Immature natural killer cell (primary cell): ENCODE measurements at places on chromosomes 6 and 20. TPM values are rescaled to one million over a fixed set of nuclear protein-coding genes. Genes with fewer than 3 reads are reported as not detected.

- peaks cover 1% of the 10 kb centered on the region for H3K27me3 ChIP-seq
- no peak for DNase-seq
- no peaks in the 10 kb centered on the region for H3K36me3 ChIP-seq
- H3K4me3 ChIP-seq, result no peak overlapping the region
- no peak overlapping the region for H3K27ac ChIP-seq
Measured at GRCh38 chr6:113578691-113579090, 278.5 kb upstream of the MARCKS start.

DNA sequence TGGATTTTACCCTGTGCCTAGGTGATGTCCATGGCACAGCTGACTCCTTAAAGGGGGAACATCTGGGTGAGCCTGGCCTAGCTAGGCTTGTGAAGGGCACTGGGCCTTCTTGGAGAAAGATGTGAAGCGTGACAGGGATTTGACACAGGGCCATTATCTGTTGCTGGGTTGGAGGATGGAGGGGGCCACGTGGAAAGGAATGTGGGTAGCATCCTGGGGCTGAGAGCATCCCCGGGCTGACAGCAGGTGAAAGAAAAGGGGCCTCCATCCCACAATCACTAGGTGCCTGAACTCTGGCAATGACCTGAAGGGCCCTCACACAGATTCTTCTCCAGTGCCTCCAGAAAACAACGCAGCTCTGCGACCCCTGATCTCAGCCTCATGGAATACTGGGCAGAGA is 124.7 kb downstream of the DTNBP1 start:
- H3K4me3 ChIP-seq, result no peak overlapping the region
- no peaks in the 10 kb centered on the region for H3K27me3 ChIP-seq
- peak overlapping the region; percentile 35 for H3K27ac ChIP-seq
- H3K36me3 ChIP-seq, result peaks cover 4% of the 10 kb centered on the region
- no peak for DNase-seq
- peaks cover 40% of the 10 kb centered on the region for H3K4me1 ChIP-seq

GRCh38 chr20:20549704-20550103 is 162.7 kb downstream of the RALGAPA2 start:
- peaks cover 6% of the 10 kb centered on the region for H3K27me3 ChIP-seq
- H3K4me3 ChIP-seq, result no peak overlapping the region
- no peak for DNase-seq
- H3K4me1 ChIP-seq, result peaks cover 41% of the 10 kb centered on the region
- H3K27ac ChIP-seq, result no peak overlapping the region

DNA sequence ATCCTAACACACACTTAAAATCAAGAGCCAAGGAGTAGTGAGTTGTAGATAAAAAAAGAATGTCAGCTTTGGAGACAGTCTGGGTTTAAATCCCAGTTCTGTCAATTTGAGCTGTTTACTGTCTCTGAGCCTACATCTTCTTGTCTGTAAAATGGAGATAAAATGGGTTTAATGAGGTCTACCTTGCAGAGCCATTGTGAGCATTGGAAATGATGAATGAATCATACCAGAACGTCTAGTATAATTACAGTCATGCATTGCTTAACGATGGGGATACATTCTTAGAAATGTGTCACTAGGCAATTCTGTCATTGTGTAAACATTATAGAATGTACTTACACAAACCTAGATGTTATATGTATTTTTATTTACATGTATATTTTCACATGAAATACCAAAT is 17.6 kb upstream of the SGK2 start:
- DNase-seq, result no peak
- no peak overlapping the region for H3K4me3 ChIP-seq
- H3K27ac ChIP-seq, result no peak overlapping the region
- no peaks in the 10 kb centered on the region for H3K4me1 ChIP-seq

DNA sequence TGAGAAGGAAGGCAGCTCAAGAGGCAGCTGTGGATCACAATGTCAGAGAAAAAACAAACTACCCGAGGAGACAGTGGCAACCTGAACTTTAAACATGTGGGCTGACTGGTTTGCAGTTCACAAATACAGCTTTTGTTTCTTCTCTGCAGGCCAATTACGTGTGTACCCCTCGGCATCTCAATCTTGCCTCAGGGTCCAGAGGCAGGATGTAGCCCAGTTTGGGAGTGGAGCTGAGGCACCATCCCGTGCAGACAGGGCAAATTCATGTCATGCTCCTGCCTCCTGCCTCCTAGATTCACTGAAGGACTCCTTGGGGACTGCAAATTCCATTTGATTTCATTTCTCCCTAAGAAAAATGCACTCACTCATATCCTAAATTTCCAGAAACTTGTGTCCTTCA is 94.2 kb upstream of the KCNK16 start:
- H3K4me1 ChIP-seq, result no peaks in the 10 kb centered on the region
- no peak for DNase-seq
- no peak overlapping the region for H3K27ac ChIP-seq
- no peaks in the 10 kb centered on the region for H3K36me3 ChIP-seq
- H3K27me3 ChIP-seq, result peaks cover 3% of the 10 kb centered on the region

GRCh38 chr20:35065181-35065580 is 27.4 kb downstream of the TRPC4AP start:
- H3K27ac ChIP-seq, result peak overlapping the region; percentile 54
- H3K4me3 ChIP-seq, result no peak overlapping the region
- peaks cover 5% of the 10 kb centered on the region for H3K27me3 ChIP-seq
- H3K36me3 ChIP-seq, result peaks cover 5% of the 10 kb centered on the region
- peaks cover 50% of the 10 kb centered on the region for H3K4me1 ChIP-seq
- no peak for DNase-seq

DNA sequence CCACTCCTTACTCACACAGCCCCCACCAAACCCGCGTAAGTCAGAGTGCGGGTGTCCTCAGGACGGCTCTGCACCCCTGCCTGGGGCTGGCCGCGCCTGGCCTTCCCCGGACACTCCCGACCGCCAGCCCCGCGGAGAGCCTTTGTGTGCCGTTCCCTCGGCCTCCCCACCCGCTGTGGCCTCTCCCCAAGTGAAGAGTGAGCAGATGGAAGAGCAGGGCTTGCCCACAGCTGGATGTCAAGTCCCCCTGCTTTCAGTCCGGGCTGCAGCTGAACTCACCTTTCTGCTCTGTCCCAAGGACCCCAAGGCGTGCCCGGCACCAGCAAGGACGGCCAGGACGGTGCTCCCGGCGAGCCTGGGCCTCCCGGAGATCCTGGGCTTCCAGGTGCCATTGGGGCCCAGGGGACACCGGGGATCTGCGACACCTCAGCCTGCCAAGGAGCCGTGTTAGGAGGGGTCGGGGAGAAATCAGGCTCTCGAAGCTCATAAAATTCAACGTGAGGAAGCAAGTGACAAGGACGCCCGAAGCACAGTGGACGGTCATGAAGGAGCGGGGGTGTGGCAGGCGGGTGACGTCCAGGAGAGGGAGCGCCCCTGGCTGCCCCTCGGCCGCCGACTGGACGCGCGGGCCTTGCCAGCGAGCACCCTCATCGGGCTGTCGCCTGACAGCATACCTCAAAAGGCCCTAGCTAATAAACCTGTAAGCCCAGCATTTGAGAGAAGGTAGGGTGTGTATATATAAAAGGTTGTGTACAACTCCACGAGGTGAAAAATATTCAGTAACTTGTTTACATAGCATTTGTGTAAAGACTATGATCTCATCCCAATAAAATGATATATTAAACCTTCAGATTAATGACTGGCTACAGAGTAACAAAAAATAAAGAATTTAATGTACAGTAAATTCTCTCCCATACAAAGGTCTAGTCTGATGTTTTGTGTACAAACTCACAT is 21.1 kb downstream of the TCFL5 start:
- H3K36me3 ChIP-seq, result peaks cover 6% of the 10 kb centered on the region
- H3K27me3 ChIP-seq, result peaks cover 3% of the 10 kb centered on the region
- peaks cover 9% of the 10 kb centered on the region for H3K4me1 ChIP-seq
- DNase-seq, result no peak

- peak within 1 kb of the TSS; percentile 63 for H3K4me3 ChIP-seq
- DNase-seq, result peak; percentile 59
- H3K4me1 ChIP-seq, result peaks cover 28% of the 10 kb centered on the region
- H3K36me3 ChIP-seq, result no peaks in the 10 kb centered on the region
- H3K27ac ChIP-seq, result no peak within 1 kb of the TSS
Measured at GRCh38 chr6:39228992-39229767, at the start of gene KCNK5. Gene KCNK5, minus strand, starts transcription at chr6:39229475. Its CDS starts 364 bp downstream, at chr6:39229111.

DNA sequence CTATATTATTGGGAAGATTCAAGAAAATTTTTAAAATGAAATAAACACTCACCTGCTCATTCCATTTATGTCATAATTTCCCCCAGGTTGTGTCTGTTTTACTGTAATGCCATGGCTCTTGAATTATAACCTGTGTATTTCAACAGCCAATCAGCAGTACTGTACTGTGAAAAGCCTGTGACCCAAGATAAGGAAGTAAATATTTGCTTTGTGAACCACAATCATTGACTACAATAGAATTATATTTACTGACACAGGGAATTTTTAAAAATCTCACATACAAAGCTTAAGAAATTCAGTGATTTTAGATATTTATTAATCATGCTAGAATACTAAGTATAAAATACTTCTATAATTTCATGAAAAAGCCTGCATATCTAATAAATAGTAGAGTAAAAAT is 6.0 kb downstream of the RGS17 start:
- no peaks in the 10 kb centered on the region for H3K27me3 ChIP-seq
- no peaks in the 10 kb centered on the region for H3K36me3 ChIP-seq
- peaks cover 26% of the 10 kb centered on the region for H3K4me1 ChIP-seq
- DNase-seq, result no peak
- no peak overlapping the region for H3K4me3 ChIP-seq

DNA sequence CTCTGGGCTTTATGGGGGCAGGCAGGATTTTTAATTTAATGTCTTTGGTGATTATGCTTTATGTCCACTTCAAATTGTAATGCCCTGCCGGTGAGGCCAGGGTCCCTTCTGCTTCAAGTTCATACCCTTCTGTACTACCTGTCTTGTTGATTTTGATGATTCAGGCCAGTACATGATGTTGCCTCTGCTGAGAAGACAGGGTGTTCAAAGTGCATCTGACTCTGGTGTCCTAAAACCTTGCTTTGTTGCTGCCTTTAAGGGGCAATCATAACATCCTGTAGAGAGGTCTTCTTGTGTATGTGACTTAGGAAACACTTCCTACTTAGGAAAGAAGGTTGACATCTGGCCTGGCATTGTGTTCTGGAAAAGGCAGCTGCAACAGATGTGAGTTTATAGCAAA is 113.2 kb downstream of the TMEM170B start:
- DNase-seq, result no peak
- H3K4me3 ChIP-seq, result no peak overlapping the region
- no peaks in the 10 kb centered on the region for H3K4me1 ChIP-seq
- H3K27me3 ChIP-seq, result peaks cover 6% of the 10 kb centered on the region
- H3K36me3 ChIP-seq, result no peaks in the 10 kb centered on the region

- no peak for DNase-seq
- no peak overlapping the region for H3K4me3 ChIP-seq
- H3K27me3 ChIP-seq, result no peaks in the 10 kb centered on the region
Measured at GRCh38 chr6:63094947-63095346, 116.3 kb upstream of the FKBP1C start.

GRCh38 chr6:99602520-99603420 is 3.9 kb upstream of the PRDM13 start:
- DNase-seq, result no peak
- no peak overlapping the region for H3K27ac ChIP-seq
- H3K27me3 ChIP-seq, result peaks cover 59% of the 10 kb centered on the region
- H3K4me3 ChIP-seq, result peak overlapping the region; percentile 70
- H3K36me3 ChIP-seq, result peaks cover 3% of the 10 kb centered on the region
- H3K4me1 ChIP-seq, result peaks cover 44% of the 10 kb centered on the region

GRCh38 chr6:130183271-130184222 is 39.2 kb downstream of the SAMD3 start:
- DNase-seq, result peak; percentile 83
- peaks cover 47% of the 10 kb centered on the region for H3K36me3 ChIP-seq
- peak overlapping the region; percentile 90 for H3K27ac ChIP-seq
- peaks cover 10% of the 10 kb centered on the region for H3K27me3 ChIP-seq
- peak overlapping the region; percentile 75 for H3K4me3 ChIP-seq
- H3K4me1 ChIP-seq, result peaks cover 76% of the 10 kb centered on the region

DNA sequence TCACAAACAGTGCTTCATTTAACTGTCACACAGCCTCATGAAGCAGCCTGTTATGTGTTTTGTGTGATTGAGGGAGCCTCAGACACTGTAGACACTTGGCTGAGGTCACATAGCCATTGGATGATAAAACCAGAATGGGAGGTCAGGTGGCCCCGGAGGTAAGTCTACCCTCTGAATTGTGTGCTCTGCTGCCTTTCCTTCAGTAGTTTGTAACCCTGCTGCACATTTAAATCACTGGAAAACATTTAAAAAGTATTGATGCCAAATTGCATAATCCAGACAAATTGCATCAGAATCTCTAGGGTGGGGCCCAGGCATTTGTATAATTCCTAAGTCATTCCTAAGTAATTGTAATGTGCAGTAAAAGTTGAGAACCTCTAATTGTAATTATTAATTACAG is 85.2 kb upstream of the ECI2 start:
- H3K36me3 ChIP-seq, result no peaks in the 10 kb centered on the region
- no peaks in the 10 kb centered on the region for H3K4me1 ChIP-seq
- no peak overlapping the region for H3K27ac ChIP-seq
- no peaks in the 10 kb centered on the region for H3K27me3 ChIP-seq

DNA sequence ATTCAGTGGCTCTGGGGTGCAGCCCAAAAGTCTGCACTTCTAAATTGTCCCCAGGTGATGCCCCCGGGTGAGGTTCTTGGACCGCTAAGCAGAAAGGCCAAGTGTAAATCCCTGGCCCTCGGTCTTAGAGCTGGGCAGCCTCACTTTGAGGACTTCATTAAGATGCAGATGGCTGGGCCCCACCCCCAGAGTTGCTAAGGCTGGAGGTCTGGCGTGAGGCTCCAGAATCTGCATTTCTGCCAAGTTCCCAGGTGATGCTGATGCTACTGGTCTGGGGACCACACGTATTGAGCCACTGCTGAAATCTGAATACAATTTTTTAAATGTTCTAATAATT is 735 bp upstream of the SLC23A2 start:
- no peaks in the 10 kb centered on the region for H3K36me3 ChIP-seq
- H3K4me1 ChIP-seq, result peaks cover 44% of the 10 kb centered on the region

GRCh38 chr6:149170564-149171452 is 146.7 kb upstream of the TAB2 start:
- no peak overlapping the region for H3K4me3 ChIP-seq
- no peak overlapping the region for H3K27ac ChIP-seq
- DNase-seq, result no peak
- peaks cover 3% of the 10 kb centered on the region for H3K27me3 ChIP-seq
- H3K36me3 ChIP-seq, result no peaks in the 10 kb centered on the region

- no peaks in the 10 kb centered on the region for H3K36me3 ChIP-seq
- no peak for DNase-seq
- no peaks in the 10 kb centered on the region for H3K4me1 ChIP-seq
- no peak overlapping the region for H3K27ac ChIP-seq
Measured at GRCh38 chr20:23311947-23312506, 38.6 kb upstream of the NXT1 start.

GRCh38 chr6:72819609-72820008 is 197.7 kb downstream of the KCNQ5 start:
- no peak overlapping the region for H3K4me3 ChIP-seq
- no peak for DNase-seq
- H3K36me3 ChIP-seq, result peaks cover 6% of the 10 kb centered on the region
- no peak overlapping the region for H3K27ac ChIP-seq

SLA2 gene
- polyA plus RNA-seq, result 21.0 TPM

CRISP2 gene
- polyA plus RNA-seq, result not detected

MROH8 gene
- 3.4 TPM for polyA plus RNA-seq

CLPSL2 gene
- polyA plus RNA-seq, result not detected

LPIN3 gene
- polyA plus RNA-seq, result not detected

BMP5 gene
- polyA plus RNA-seq, result not detected

SLC17A3 gene
- polyA plus RNA-seq, result not detected

MYBL2 gene
- polyA plus RNA-seq, result not detected

OR2H2 gene
- not detected for polyA plus RNA-seq

APCDD1L gene
- not detected for polyA plus RNA-seq

ARHGAP40 gene
- not detected for polyA plus RNA-seq

TPX2 gene
- 3.0 TPM for polyA plus RNA-seq

GTSF1L gene
- polyA plus RNA-seq, result not detected

TMEM14B gene
- 183 TPM for polyA plus RNA-seq

PCSK2 gene
- not detected for polyA plus RNA-seq
